ENCODE measurements at places on chromosomes 1 and 21.

DNA sequence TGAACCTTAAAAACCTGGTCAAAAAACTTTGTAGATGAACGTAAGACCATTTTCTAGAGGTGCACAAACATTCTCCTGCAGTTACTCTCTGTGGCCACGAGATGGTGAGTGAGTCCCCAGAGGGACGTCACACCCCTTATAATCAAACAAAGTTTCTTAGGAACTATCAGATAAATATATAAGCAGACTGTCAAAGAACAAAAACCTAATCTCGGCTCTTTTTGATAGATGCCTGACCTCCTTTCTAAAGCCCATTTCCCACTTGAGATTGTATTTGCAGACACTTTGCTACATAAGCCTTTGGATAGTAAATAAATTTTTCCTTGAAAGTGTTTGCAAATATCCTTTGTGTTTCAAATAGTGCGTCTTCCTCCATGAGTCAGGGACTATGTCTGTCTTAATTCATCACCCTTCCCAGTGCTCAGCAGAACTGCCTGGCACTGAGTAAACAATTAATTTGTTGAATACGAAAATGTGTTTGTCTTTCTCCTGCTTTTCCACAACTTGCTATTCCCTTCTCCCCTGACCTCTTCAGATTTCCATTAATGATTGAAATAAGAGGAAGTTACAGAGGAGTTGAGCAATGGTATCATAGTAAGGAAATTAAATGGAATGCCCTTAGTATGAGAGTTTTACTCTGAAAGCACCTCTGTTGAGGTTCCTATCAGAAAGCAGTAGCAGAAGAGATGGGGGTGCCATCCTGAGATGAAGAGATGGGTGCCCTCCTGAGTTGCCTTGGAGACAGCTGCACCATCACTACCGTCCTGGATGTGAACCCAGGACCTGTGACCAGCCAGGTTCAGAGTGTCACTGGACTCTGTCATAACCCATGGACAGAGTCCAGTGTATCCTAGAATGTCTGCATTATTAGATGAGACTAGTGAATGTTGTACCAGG is 57.8 kb upstream of the RAVER2 start:
- DNase-seq = peak; percentile 36

DNA sequence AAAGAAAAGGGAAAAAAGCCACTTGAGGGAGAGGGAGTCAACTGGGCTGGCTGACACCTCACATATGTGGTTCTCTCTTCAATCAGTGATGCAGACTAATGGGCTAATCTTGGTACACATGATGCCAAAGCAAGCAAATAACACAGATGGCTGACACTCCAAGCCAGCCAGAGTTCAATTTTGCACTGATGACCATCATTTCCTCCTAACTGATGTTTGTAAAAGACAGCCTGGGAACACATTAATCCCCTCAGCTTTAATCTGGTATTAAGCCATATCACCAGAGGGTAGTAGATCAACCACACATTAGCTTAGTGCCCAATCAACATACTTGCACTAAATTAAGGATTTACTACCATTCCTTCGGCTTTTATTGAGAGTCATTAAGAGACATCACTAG is 2.8 kb downstream of the VPS72 start:
- no peak for DNase-seq

GRCh38 chr1:232880354-232880753 is 70.1 kb upstream of the NTPCR start:
- DNase-seq = peak; percentile 21

GRCh38 chr1:165675794-165676193 is 22.6 kb downstream of the ALDH9A1 start:
- no peak for DNase-seq

DNA sequence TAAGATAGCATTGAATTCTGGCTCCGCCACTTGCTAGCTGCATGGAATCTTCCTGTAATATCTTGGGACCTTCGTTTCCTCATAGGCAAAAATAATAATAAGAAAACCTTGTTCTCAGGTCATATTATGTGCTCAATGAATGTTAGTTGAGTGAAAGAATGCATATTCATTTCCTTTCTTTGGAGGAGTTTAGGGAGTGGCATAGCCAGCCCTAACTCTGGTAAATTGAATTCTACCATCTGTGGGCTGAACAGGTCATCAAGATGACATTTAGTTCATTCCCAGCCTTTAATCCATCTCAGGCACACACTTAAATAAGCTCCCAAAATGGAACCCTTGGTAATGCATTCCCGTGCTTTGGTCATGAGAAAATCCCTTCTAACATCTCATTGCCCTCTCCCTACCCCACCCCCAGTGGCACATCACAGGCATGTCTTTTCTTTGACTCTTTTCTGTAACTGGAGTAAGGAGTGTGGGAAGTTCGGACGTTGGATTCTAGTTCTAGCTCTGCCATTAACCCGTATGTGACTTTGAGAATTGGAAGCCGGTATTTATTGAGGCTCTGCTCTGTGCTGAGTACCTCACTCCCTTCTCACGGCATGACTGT is 13.2 kb upstream of the MYOG start:
- DNase-seq = no peak

DNA sequence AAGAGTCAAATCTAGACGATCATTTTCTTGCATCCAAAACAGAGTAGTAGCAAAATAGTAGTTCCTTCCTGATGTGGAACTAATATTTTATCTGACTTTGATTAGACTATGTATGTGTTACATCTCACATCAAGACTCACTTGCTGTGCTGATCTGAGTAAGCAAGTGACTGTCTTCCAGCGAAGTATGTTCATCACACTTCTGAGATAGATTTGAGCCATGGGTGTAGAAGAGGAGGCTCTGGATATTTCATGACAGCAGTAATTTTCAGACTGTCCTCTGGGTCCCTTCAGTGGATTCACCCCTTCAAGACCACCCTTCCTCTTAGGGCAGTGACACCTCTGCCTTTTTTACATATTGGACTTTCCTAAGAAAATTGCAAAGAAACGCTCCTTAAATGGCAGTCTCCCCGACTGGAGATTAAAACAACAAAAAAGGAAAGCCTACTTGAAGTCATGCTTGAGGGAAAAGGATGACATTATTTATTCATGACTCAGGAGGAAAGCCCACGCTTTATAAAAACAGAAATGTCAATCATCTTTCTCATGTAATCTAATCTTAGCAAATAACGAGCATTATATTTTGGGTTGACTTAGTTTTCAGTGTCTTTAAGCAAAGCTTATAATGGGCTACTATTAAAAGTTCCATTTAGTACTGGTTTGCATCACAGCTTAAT is 22.8 kb downstream of the ATP1B1 start:
- no peak for DNase-seq

DNA sequence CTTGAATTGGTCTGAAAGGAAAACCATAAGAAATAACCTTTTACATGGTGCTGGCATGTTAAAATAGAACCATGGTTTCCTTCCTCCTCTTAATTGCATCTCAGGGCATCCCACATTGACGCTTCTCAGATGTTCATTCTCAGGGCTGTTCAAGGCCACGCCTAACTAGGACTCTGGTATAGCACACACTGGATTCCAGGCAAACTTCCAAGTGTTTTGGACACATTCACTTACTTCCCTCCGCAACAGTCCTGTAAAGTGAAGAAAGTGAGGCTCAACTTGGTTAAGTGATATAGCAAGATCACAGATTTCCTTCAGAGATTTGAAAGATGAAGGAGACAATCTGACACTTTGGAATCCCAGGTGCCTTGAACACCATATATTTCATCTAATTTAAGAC is 244.8 kb downstream of the DUSP10 start:
- no peak for DNase-seq

- DNase-seq = peak; percentile 69
Observed at GRCh38 chr21:36209626-36210171, 53.1 kb downstream of the DOP1B start.

DNA sequence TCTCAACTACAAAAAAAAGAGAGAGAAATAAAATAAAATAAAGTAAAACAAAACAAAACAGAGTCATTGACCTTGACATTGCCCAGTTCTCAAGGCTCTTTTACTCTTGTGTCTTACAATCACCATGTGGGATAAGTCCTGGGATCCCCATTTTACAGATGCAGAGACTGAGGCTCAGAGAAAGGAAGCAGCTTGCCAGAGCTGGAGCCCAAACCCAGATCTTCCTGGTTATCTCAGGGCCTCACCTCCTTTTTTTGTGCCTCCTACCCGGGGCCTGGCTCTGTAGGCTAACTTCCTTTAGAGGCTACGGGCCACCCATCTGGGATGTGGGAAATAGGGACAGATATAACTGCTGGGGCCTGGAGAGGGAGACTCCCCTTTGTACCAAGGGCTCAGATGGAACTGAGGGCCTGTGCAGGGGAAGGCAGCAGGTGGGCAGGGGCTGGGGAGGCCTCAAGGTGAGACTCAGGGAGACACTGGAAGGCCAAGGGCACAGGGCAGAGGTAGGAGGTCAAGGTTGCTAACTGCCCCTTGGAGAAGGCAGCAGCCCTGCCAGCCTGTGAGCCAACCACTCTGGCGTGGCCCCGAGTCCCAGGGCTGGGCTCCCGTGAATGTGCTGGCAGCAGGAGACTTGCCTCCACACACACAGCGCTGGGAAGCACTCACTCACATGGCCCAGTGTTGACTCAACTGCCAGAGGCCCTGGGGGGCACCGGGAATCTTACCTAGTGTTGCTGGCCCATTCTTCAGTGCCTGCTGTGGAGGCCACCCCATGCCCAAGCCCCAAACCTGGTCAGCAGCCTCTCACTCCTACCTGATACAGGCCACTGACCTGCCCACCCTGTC is 6.5 kb upstream of the ECE1 start:
- DNase-seq = no peak

GRCh38 chr1:6157528-6158174 is 22.5 kb downstream of the CHD5 start:
- no peak for DNase-seq

- no peak for DNase-seq
Observed at GRCh38 chr21:36839735-36840134, 126.7 kb downstream of the HLCS start.

DNA sequence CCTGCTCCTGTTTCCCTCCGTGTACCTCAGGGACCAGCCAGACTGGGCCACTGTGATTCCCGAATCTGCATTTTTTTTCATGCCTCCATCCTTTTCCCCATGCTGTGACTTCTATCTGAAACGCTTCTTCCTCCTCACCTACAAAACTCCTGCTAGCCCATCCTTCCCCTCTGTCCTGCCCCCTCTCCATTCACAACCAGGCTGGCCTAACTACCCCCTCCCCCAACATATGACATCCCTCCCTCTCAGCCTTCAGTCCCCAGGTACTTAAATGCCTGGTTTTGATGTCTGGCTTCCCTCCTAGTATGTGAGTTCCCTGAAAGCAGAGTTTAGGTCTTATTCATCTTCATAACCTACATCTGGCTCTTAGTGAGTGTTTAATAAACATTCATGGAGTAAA is 82.7 kb downstream of the TAS1R2 start:
- DNase-seq = no peak

GRCh38 chr1:59332983-59333382 is 36.1 kb downstream of the FGGY start:
- peak; percentile 59 for DNase-seq

DNA sequence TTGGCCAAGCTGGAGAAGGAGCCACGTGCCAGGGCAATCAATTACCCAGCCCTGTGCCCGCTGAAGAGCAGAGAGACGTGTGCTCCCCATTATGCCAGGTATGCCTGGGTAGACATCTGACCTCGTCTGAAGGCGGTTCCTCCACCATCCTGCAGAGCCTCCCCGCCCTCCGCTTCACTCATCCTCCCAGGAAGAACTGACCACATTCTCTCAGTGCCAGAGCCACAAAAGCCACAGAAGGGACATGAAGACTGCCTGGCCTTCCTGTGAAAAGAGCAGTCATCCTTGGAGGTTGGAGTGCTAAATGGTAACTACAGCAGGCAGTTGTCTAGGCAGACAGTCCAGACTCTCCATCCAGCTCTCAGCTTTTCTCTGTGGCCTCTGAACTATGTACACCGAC is 12.0 kb downstream of the SYT2 start:
- no peak for DNase-seq

DNA sequence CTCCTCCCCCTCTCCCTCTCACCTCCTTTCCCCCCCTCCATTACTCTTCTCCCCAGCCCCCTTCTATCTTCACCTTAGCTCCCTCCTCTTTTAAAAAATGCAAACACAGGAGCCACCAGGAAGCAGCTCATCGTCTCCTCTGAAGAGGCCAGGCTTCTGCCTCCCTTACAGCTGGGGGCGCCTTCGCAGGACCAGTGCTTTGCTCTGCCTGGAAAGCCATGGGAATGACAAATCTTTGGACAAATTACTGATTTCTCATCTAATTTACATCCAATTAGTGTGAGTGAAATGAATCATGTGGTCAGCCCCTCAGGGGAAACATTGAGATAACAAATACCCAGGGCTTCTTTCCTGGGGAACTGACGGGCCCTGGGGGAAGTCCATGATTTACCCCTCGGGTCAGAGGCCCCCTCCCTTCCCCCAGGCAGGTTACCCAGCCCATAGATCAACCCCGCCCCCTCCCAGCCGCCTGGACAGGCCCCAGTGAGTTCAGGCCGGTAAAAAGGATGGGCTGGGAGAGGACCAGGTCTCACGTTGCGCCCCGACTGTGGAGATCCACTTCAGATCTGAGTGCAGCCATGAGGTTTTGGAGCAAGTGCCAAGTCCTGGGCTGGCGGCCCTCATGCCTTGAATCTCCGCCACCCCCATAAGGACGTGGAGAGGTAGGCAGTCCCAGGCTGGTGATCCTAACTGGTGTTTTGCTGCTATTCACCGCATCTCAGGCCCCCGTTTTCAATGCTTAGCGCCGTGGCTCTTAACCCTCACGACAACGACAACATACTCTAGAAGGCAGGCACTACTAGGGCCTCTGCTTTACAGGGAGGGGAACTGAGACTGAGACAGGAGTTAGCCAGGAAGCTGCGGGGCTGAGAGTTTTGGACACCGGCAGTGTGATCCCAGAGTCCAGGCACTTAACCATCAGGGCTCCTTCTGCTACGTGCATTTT is 300.8 kb downstream of the RRAGC start:
- DNase-seq = no peak

DNA sequence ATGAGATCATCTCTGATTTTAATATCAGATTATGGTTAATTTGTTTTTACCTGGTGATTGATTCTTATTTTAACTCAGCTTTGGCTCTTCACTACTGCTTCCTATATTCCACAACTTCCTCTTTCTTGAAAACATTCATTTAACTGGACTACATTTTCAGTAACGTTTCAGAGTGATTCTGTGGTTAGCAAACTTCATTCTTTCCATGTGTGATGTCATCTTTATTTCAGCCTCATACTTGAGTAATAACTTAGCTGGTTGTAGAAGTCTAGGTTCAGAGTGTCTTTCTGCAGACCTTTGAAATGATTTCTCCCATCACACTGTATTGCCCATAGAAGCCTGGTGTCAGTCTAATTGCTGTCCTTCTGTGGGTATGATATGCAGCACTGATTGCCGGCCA is 36.0 kb upstream of the SLC35F3 start:
- peak; percentile 66 for DNase-seq

GRCh38 chr1:72111662-72112061 is 170.7 kb downstream of the NEGR1 start:
- no peak for DNase-seq

Data from fibroblast of skin of abdomen (primary cell).